NCI-H2081 treated with DMSO at 0.1 percent for 48 hours (cell line): ENCODE measurements at places on chromosomes 1 and 21.

- DNase-seq: no peak
Measured at GRCh38 chr1:201061886-201062285, 38.4 kb upstream of the KIF21B start.

GRCh38 chr1:170203693-170204092 lies 57.9 kb downstream of the NTMT2 start:
- DNase-seq: no peak

DNA sequence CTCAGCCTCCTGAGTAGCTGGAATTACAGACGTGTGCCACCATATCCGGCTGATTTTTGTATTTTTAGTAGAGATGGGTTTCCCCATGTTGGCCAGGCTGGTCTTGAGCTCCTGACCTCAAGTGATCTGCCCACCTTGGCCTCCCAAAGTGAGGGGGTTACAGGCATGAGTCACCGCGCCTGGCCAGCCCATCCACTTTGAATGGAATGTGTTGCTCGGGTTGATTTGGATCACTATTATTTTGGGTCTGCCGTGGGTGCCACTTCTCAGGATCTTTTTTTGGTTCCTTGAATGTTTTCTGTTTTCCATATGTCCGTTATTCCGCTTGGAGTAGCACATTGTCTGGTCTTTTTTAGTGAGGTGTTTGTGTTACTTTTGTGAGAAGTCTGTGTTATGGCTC lies 17.0 kb downstream of the PCNT start:
- DNase-seq: no peak

GRCh38 chr1:242870966-242871365 lies 346.5 kb upstream of the PLD5 start:
- no peak for DNase-seq

DNA sequence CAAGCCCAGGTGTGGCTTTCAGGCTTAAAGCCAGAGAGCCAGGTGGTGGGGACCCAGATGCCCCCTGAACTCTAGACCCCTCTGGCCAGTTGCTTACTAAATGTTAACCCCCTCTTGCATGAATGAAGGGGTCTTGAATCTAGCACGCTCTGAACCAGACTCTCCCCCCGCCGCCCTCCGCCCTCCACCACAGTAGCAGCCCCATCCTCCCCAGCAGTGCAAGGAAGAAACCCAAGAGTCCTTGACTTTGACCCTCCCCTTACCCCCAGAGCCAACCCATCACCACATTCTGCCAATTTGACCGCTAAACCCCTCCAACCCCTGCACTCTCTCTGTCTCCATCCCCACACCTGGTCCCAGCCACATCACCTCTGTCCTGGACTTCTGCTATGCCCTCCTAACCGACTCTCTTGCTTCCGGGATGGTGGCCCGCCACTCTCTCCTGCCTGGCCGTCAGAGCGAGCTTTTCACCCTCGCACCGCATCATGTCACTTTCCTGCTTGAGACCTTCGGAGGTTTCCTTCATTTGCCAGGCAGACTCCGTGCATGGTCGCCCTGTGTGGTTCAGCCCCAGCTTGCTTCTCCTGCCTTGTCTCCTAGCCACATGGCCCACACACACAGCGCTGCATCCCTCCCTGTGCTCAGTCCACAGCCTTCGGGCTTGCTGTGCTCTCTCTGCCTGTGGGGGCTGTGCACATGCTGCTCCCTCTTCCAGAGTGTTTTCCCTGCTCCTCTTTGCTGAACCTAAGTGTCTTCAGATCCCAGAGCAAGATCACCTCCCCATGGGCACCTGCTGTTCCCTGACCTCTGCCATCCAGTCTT lies 113.4 kb downstream of the HUNK start:
- DNase-seq: no peak

GRCh38 chr21:33780631-33781030 lies 135.0 kb downstream of the ATP5PO start:
- DNase-seq: no peak

DNA sequence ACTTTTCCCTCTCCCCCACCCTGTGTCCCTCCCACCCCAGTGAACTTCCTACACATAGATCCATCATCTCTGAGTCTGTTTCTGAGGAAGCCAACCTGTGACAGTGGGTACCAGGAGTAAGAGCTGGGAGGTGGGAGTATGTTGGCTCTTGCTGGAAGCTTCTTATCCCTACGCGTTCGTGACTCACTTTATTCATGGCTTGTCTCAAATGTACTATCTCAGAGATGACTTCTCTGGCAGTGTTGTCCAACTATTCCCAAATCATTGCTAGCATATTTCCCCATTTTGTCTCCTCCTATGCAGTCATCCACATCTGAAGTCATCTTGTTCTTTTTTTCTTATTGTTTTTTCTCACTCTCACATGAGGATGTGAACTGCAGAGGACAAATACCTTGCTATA lies 88.0 kb downstream of the HIVEP3 start:
- DNase-seq: no peak

DNA sequence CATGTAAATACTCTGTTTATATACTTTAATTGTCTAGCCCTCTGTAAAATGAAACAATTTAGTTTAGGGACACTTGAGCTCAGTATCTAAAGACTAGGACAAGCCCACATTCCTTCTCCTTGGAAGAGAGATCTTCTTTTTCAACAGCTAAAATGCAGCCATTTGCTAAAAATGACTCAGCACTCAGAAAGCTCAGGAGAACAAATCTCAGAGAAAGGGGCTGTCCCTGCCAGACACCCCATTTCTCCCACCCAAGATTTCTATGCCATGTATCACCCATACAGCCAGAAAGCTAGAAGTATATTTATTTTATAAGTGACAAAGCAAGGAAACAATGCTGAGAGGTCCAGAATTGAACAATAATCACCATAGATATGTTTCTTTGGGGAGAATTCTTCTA lies 23.2 kb upstream of the PRDX6 start:
- DNase-seq: no peak

DNA sequence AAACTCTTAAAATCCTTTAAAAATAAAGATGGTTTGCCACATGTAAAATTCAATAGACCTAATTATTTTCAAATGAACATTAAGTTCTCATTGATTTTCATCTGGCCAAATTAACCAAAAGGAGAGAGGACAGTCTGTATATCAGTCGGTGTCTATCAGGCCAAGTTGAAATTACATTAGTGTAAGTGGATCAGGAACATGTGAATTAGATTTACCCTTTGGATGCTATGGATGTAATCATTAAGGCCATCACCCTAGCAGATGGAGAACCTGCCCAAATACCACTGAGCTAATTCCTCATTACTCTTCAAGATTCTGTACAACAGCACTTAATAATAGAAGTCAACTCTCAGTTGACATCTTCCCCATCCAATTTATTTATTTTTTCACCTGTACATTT lies 29.5 kb upstream of the DPT start:
- no peak for DNase-seq

GRCh38 chr1:68615312-68615711 lies 118.4 kb upstream of the DEPDC1 start:
- no peak for DNase-seq

DNA sequence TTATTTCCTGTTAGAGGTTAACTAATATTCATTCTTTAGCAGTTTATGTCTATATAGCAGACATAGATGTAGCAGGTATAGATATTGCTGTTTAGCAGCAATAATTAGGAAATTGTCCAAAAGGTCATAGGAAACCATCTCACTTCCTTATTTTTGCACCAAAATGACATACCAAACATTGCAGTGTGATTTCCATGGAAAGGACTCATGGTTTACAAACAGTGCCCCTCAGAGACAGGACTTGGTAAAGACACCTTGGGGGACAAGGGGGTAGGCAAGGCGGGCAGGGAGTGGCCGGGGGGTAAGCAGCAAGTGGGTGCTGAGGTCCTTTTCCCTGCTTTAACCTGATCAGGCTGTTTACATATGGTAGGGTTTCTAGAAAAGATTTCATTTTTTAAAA lies 30.5 kb downstream of the BATF3 start:
- no peak for DNase-seq

GRCh38 chr1:87730274-87731216 lies 401.9 kb downstream of the LMO4 start:
- DNase-seq: no peak

DNA sequence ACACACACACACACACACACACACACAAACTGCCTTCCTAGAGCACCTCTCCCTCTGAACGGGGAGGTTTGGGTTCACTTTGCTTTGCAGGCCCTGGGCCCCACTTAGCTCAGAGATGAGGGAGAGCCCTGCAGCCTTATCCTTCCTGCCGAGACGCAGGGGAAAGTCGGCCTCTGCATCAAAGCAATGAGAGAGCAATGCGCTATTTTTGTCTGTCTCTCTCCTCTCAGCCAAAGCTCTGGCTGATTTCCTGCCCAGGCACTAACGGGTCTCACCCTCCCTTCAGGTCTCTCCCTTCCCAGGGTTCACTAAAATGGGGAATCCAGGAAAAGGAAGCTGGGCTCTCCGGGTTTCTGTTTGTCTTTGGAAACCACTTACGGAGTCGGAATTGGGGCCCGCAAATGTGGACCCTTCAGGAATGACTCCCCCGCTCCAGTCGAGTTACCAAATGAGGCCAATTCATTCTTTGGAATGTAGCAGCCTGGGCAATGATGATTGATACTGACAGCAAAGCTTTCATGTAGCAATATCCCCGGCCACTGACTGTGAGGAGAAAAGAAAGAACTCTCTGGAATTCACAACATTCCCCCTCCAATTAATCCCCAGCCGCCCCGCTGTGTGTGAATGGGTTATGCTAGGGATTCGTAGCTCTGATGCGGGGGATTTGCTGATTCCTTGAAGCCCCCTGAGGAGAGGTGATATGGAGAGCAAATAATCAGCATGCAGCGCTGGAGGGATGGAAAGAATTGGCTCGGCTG lies 61.5 kb upstream of the WLS start:
- DNase-seq: no peak

DNA sequence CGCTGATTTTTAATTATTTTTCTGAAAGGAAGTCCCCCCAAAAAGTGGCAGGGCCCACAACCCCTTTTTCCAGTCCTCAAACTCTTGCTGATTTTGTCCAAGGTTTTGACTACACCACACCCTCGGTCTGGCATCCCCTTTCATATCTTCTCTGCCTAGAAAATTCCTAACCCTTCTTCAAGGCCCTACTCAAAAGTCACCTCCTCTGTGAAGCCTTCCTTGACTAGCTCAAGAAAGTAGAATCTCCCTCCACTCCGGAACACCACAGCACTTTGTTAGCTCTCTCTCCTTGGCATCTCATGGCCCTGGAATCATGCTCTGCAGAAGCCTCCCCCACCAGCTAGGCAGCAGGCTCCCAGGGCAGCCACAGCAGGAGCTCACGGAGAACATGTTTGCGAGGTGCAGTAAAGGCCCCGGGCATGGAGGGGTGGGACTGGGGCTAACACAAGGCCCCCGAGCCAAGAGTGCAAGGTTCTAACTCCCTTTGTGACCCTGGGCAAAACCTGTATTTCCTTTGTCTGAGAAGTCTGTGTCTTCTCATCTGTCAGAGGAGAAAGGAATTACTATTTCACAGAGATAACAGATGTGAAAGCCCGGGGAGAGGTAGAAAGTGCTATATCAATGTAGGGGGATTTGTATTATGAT lies 17.7 kb upstream of the S100A7 start:
- DNase-seq: no peak

DNA sequence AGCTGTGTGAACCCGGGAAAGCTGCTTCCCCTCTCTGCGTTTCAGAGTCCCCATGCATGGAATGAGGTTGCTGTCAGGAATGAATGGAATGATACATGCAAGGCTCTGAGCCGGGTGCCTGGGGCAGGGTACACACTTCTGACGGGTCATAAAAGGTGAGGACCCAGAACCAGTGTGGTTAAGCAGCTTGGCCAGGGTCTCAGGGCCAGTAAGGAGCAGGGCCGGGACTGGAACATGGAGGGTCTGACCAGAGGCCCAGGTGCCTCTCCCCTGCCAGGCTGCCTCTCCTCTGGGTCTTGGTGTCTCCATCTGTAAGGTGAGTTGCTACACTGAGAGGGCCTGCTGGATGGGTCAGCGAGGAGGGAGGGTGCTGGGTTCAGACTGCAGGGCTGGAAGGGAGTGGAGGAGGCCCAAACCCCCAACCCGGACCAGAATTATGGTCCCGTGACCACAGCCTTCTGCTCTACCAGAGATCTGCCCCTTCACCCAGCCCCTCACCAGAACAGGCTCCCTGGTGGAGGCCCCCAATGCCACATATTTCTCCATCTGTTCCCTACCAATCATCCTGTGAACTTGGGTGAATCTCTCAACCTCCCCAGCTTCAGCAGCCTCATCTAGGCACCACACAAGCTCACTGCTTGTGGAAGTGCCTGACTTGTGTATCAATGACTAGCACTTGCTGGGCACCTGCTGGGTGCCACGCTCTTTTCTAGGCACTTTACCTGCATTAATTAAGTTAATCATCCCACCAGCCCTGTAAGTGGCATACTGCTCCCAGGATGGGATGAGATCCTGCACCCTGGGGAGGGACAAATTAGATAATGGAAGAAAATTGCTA lies 16.2 kb upstream of the LRP8 start:
- DNase-seq: no peak

DNA sequence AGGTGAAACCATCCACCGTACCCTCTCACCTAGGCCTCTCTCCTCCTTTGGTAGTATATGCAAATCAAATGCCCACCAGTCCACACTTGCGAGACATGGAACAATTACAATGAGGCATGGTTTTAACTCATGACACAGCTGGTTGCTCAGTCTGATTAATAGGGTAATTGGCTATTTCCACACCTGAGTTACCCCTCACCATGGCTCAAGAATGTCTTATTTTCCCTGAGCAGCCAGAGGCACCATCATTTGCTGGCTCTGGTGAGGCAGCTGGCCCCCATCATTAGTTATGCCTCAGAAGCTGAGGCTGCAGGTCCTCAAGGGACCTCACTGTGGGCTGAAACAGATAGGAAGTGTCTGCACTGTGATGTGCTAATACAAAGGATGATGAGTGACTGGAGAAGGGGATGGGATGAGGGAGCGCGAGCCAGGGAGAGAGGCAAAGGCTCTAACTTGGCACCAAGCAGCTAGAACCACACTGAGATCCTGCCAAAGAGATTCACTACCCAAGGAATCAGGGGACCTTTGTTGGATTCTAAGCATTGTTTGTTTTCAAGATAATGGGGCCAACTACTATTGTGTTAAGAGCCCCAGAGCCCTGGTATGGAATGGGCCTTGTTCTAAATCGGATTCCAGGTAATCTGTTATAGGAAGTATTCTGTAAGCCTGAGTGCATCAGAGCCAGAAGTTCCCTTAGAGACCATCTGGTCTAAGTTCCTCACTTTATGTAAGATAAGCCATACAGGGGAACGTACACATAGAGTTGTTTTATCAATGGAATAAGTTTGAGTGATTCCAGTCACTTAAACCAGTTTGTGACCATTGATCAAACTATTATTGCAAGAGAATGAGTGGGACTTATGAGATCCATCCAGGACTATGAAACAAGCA lies 80.0 kb upstream of the CNTN2 start:
- DNase-seq: no peak

GRCh38 chr1:210883821-210884220 lies 250.1 kb downstream of the KCNH1 start:
- no peak for DNase-seq

DNA sequence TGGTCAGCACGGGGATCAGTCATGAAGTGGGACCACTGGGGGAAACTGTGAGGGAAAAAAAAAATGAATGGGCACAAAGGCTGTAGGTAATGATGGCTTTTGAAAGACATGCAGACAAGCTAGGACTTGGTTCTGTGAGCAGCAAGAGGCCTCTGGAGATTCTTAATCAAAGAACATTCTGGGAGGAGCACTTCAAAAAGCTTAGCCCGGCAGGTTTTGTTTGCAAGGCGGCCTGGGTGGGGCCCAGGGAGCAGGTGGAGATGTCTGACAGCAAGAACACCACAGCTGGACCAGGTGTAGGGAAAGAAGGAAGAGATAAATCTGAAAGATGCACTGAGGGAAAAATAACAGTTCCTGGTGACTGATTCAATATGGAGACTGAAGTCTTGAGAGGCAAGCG lies 6.0 kb downstream of the TEX35 start:
- no peak for DNase-seq
